ENCODE measurements at places on chromosomes 6 and 20.

- no peak for DNase-seq
These were observed 195.2 kb downstream of the LRFN2 start for GRCh38 chr6:40391851-40392517.

DNA sequence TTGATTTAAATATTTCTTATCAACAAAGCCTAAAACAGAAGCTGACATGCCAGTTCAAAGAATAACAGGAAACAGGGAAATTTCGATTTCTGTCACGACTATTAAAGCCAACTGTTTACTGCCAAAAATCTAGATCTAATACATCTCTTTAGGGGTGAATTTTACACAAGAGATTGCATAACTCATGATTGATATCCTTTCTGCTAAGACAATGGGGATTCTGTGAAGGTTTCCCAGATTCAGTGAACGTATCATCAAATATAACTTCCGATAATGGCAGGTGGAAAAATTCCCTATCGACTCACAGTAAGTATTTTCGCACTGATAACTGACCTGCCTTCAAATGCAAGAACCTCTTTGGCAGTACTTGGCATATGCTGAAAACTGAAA, 42.9 kb downstream of the NHSL1 start:
- no peak for DNase-seq

- no peak for DNase-seq
These were observed 131.8 kb upstream of the MTHFD1L start for GRCh38 chr6:150733726-150734125.

DNA sequence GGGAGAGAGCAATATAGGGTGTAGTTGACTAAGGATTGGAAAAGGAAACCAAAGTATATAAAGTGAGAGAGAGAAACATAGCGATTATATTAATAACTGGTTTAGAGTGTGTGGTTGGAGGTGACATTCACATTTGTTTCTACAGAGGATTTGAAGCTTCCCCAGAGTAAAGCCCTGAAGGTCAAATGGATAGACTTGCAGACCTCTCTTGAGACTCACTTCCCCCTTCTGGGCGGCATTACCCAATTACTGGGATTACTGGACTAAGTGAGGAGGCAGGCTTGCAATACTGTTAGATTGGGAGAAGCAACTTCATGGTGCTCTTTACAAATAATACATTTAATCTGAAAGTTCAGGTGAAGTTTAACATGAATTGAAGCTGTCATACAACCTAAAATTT, 10.7 kb downstream of the FIG4 start:
- no peak for DNase-seq

- no peak for DNase-seq
These were observed 22.8 kb upstream of the RAB22A start for GRCh38 chr20:58286729-58287128.

- no peak for DNase-seq
These were observed 37.9 kb upstream of the SLC23A2 start for GRCh38 chr20:5039255-5039657.

GRCh38 chr20:10119336-10119735, 84.5 kb downstream of the ANKEF1 start:
- DNase-seq = no peak

DNA sequence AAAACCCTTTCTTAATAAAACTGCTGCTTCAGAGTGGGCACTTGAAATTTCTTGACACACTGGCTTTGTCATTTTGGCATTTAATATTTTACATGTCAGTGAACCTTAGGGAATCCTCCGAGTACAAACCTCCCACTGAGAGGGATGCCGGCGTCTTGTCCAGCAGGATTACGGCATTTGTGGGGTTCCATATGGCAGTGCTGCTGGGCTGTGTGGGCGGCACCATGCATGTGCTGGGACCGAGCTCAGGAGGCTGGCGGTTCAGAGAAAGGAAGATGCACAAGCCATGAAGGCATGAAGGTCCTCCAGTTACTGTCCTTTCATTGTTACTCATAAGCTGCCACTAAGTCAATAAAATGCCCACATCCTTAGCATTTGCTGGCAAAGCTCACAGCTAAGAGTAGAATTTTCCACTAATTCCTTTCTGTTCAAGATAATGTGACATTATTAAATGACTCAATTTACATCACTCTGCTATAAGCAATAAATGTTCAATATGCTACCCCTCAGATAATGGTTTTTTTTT, 61.4 kb downstream of the LY86 start:
- DNase-seq = no peak

GRCh38 chr20:24256307-24256706, 213.1 kb upstream of the SYNDIG1 start:
- DNase-seq = no peak

DNA sequence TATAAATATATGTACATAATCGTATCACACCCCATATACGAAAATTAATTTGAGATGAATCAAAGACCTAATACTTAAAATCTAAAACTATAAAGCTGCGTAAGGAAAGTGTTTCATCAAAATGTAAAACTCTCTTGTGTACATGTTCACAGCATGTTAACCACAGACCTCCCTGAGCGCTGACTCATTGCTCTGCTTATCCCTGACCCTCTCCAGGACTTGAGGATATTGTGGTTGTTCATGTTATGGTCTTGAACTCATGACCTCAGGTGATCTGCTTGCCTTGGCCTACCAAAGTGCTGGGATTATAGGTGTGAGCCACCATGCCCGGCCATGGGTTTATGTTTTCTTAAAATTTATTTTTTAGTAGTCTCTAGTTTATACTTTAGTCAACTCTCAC, 14.2 kb downstream of the FAM83B start:
- peak; percentile 72 for DNase-seq

DNA sequence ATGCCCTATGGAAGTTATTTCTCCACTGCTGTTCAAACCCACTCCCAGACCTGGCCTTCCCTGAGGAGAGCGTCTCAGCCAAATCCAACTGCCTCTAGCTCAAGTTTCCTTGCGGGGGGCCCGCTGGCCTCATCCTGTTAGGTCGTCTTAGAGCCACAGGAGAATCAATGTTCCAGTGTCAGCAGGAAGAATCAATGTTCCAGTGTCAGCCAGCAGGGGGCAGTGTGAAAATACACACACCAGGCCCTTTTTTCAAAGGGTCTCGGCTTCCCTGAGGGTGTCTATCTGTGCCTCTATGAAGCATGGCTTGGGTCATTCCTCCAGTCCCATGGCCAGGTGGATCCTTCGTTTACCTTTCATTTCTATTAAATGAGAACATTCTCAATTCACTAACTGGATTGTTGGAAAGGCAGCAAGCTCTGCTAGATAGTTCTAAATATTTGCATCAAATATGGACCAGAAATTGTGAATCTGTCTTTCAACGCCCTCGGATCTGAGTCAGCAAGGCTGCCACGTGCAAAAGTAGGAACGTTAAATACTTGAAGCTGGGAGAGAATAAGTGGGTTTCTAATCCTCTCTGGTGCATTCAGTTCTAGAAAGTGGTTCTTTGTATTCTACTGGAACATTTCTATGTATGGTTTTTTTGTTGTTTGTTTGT, 19.2 kb downstream of the PRND start:
- DNase-seq = peak; percentile 20

GRCh38 chr20:39877788-39878187, 811.2 kb downstream of the MAFB start:
- no peak for DNase-seq

DNA sequence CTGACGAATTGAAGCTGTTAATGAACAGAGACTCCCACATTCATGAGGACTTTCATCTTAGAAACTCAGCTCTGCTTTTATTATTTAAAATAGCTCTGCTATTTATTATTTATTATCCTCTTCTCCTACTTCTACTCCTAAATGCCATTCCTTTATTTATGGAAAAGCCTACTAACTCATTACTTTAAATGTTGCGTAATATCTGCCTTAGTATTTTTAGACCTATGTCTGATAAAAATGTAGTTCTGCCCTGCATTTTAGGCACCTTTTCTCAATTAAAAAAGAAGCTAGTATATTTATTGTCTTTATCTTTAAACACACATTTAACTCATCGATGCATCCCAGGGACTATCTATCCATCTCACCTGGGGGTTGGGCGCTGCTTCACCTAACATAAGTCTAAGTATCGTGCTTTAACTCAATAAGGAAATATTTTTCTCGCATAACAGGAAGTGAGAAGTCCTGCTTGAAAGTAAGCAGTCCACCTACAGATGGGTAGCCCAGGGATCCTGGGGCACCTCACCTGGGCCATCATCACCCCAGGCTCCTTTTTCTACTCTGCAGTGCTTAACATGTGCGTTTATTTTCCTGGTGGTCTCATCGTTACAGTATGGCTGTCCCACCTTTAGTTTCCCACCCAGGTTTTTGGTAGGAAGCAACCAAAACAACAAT, 31.3 kb upstream of the FAM184A start:
- no peak for DNase-seq

DNA sequence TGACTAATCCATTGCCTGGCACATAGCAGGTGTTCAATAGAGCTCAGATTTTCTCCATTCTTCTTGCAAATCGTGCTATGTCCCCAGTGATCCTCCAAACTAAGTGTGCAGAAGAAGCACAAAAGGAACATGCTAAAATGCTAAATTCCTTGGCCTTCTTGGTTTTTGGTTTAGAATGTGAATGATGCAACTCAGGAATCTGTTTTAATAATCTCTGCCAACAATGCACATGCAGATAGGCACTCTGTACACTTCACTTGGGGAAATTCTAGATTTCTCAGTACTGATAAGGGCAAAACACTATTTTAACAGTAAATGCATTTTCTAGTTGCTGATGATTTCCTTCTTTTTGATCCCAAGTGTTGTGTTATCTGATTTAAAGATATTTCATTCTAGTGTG, 35.2 kb downstream of the SLC22A1 start:
- DNase-seq = peak; percentile 26

DNA sequence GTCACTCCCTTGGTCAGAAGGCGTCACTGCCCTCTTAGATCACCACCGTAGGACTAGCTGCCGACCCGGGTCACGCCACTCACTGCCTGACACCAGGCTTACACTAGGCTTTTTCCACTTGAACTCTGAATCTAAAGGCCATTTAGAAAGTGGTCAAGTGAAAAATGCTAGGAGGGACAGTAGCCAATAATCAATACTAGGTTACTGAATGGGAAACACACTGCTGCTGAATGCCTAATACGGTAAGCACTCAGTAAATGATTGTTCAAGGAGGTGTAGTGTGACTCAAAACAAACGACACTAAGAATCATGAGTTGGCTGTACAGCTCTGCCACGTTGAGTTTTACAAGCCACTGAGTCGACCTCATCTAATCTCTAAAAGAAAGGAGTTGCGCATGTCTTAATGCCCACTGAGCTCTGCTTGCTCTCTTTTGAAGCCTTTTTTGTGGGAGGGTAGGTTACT, 760 bp upstream of the IBTK start:
- DNase-seq = peak; percentile 24

GRCh38 chr20:44074252-44075151, 112.5 kb downstream of the JPH2 start:
- DNase-seq = peak; percentile 72

DNA sequence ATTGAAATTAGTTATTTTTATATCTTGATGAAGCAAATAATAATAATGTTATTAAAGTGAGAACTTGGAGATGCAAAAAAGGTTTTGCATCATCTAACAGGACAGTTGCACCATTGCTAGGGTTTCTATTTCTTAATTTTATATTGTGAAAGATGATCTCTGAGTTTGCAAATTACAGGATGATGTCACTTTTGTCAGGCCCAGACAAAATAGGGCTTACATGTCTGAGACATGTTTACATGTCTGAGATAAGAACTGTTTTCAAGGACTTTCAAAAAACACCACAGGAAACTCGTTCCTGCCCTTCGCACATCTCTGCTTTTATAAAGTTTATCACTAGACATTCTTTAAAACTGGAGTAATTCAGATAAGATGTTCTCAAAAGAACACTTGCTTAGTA, 1075.8 kb upstream of the MANEA start:
- no peak for DNase-seq

- DNase-seq = peak; percentile 31
These were observed 5.5 kb upstream of the PROCR start for GRCh38 chr20:35166242-35166830.

DNA sequence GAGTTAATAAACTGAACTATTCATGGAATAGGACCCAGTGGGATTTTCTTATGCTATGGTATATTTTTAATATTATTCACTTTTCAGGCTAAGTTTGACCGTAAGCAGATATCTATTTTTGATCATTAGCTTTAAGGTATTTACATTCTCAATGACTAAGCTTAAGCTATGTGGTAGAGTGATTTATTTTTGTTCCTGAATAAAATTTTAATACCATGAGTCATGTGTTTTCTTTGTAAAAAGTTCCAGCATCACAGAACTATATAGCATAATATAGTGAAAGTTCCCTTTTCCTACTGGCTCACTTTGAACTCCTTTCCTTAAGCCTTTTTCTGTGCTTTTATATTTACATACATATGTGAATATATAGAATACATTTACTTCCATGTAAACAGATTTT, 75.8 kb downstream of the BCKDHB start:
- DNase-seq = peak; percentile 78

GRCh38 chr6:117451671-117452070, 25.9 kb upstream of the ROS1 start:
- DNase-seq = no peak

GRCh38 chr6:131654326-131654725, 17.2 kb downstream of the ENPP3 start:
- DNase-seq = no peak

- DNase-seq = no peak
These were observed 17.2 kb upstream of the MYT1 start for GRCh38 chr20:64146936-64147477.

DNA sequence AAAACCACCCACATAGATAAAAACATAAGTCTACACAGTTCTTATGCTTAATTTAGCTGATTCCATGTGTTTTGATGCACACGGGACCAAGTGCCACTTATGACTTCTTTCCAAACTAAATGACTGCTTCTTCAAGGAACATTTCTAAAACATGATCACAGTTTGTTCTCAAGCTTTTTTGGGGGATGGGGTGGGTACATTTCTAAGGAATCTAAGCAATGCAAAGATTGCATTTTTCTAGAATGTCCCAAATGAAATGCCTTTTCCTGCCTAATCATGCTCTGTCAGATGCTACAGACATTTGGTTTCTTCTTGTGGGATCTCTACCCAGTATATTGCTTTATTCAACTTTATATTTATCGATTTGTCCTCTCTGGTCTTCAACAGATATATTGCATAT, 496.8 kb upstream of the JAG1 start:
- peak; percentile 64 for DNase-seq

DNA sequence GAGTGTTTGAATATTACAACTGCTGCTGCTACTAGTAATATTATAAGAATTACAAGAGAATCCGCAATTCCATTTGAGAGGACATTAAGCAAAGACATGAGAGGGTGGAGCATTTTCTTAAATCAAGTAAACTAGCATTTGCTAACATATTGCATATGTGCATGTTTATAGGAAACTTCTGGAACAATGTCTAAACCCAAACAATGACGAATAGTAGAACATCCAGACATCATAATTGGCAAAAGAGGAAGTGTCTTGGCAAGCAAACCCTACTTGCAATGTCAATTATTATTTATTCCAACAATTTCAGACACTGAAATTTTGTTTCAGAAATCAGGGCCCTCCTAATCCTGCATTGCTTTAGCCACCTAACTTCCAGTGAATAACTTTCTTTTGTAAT, 1155.3 kb upstream of the GJE1 start:
- peak; percentile 48 for DNase-seq

Data from fibroblast of upper back skin (primary cell).